ENCODE measurements at places on chromosomes 6 and 20. TPM values are rescaled to one million over a fixed set of nuclear protein-coding genes. Genes with fewer than 3 reads are reported as not detected.

GRCh38 chr6:34057191-34057590 is 88.7 kb downstream of the GRM4 start:
- H3K27me3 ChIP-seq, result no peaks in the 10 kb centered on the region
- no peaks in the 10 kb centered on the region for H3K36me3 ChIP-seq
- DNase-seq, result no peak
- no peak overlapping the region for H3K27ac ChIP-seq
- no peak overlapping the region for H3K4me3 ChIP-seq
- H3K4me1 ChIP-seq, result peaks cover 3% of the 10 kb centered on the region

DNA sequence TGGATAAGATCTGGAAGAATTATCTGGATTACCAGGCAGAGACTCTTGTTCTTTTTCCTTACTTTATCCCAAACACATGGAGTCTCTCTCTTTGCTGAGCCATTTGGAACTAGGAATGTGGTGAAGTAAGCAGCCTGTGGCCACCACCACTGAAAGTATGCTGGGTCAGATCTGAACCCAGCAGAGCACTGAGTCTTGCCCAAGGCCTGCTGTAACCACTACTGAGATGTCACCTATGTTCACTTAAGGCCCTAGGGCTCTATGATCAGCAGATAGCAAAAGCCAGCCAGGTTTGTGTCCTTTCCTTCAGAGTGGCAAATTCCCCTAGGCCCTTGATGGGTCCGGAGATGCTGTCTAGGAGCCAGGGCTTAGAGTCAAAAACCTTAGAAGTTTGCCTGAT is 103.3 kb upstream of the PLN start:
- no peaks in the 10 kb centered on the region for H3K4me1 ChIP-seq
- no peaks in the 10 kb centered on the region for H3K36me3 ChIP-seq
- no peak overlapping the region for H3K4me3 ChIP-seq

DNA sequence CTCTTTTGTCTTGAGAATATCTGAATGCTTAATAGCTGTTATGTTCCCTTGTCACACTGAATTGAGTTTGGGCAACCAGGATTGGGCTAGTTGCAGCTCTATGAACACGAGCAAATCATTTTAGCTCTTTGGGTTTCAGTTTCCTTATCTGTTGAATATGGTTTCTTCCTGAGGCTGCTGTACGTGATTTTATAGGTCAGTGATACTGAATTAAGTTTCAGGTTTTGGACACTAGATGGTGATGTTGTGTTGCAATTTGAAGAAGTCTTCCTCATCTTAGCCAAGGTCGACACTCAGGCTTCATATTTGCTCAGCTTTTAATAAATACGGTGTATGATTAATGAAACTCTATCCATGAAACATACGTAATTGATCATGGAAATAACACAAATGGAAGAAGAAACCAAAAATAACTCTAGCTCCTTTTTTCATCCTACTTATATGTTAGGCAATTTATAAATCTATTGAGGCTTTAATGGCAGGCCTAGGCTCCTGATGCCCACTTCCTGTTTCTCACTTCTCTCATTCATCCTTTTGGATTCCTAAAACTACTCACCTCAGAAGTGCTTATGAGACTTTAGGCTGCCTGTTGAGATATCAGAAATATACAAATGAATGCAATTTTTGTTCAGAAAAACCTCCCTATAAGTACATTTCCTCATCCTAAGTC is 354.1 kb upstream of the MAP3K7 start:
- no peak overlapping the region for H3K4me3 ChIP-seq
- no peak for DNase-seq
- H3K36me3 ChIP-seq, result no peaks in the 10 kb centered on the region
- no peak overlapping the region for H3K27ac ChIP-seq
- no peaks in the 10 kb centered on the region for H3K27me3 ChIP-seq

GRCh38 chr20:49054056-49054643 is 8.0 kb downstream of the CSE1L start:
- no peaks in the 10 kb centered on the region for H3K27me3 ChIP-seq
- H3K27ac ChIP-seq, result no peak overlapping the region
- H3K4me1 ChIP-seq, result peaks cover 5% of the 10 kb centered on the region
- no peak for DNase-seq

DNA sequence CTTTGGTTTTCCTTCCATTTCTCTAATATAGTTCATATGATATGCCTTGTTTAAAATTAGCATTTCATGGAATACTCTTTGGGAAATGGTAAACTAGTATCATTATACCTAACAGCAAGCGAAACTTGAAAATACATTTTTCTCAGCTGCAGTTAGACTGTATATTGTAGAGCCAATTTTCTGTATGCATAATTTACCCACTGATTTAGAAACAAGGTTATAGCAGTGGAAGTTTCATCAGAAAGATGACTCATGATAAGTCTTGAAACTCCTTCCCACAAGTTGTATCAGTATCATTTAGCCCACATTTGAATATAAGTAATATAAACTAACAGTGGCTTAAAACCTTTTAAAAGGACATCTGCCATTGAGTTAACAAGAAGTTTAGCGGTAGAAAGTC is 164.8 kb upstream of the BMP5 start:
- DNase-seq, result no peak
- H3K4me1 ChIP-seq, result no peaks in the 10 kb centered on the region
- no peaks in the 10 kb centered on the region for H3K36me3 ChIP-seq
- no peak overlapping the region for H3K27ac ChIP-seq
- H3K27me3 ChIP-seq, result no peaks in the 10 kb centered on the region
- no peak overlapping the region for H3K4me3 ChIP-seq

Gene NOL4L
- polyA plus RNA-seq, result 3.8 TPM

- peaks cover 3% of the 10 kb centered on the region for H3K4me1 ChIP-seq
- no peak for DNase-seq
- H3K4me3 ChIP-seq, result no peak overlapping the region
- no peak overlapping the region for H3K27ac ChIP-seq
- H3K27me3 ChIP-seq, result no peaks in the 10 kb centered on the region
Observed at GRCh38 chr6:33822575-33823395, 19.0 kb upstream of the MLN start.

Gene SMLR1
- 0.40 TPM for polyA plus RNA-seq

- no peak overlapping the region for H3K27ac ChIP-seq
- H3K36me3 ChIP-seq, result no peaks in the 10 kb centered on the region
- H3K4me3 ChIP-seq, result no peak overlapping the region
Observed at GRCh38 chr6:2502096-2502997, 248.4 kb downstream of the MYLK4 start.

GRCh38 chr20:34024723-34025351 is 31.1 kb downstream of the RALY start:
- H3K4me1 ChIP-seq, result peaks cover 25% of the 10 kb centered on the region
- H3K4me3 ChIP-seq, result no peak overlapping the region
- peak overlapping the region; percentile 8 for H3K27ac ChIP-seq
- no peaks in the 10 kb centered on the region for H3K27me3 ChIP-seq

DNA sequence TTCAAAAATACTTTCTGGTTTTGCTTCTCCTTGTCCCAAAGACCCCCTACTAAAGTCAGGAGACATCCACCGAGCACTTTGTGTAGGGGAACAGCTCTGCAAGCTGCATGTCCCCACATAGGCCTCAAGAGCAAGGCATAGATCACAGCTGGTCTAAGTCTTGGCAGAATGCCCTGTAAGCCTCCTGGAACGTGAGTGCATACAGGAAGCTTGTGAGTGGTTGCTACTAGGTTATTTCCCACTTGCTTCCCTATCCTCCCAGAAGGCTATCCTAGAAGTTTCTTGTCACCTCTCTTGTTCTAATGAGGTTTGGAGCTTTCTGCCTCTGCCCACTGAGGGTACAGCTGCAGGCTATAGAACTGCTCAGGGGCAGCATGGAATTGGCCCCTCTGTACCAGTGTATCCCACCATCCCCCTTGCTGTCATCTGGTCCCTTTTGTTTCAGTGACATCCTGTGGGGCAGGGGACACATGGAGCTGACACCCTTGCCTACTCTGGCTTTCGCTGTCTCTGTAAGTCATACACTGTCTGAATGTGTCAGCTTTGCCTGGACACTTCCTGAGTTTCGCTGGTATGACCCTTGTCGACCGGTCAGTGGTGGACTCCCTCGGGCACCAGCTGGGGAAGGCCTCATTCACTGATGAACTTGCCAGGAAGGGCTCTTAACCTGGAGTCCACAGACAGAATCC is 35.6 kb upstream of the KCNK16 start:
- no peaks in the 10 kb centered on the region for H3K4me1 ChIP-seq
- H3K27ac ChIP-seq, result no peak overlapping the region
- H3K27me3 ChIP-seq, result no peaks in the 10 kb centered on the region
- H3K4me3 ChIP-seq, result no peak overlapping the region
- no peaks in the 10 kb centered on the region for H3K36me3 ChIP-seq
- peak; percentile 55 for DNase-seq

GRCh38 chr6:121756666-121757065 is 321.2 kb downstream of the GJA1 start:
- H3K36me3 ChIP-seq, result no peaks in the 10 kb centered on the region
- H3K27ac ChIP-seq, result no peak overlapping the region
- H3K27me3 ChIP-seq, result no peaks in the 10 kb centered on the region
- no peak overlapping the region for H3K4me3 ChIP-seq
- DNase-seq, result no peak

DNA sequence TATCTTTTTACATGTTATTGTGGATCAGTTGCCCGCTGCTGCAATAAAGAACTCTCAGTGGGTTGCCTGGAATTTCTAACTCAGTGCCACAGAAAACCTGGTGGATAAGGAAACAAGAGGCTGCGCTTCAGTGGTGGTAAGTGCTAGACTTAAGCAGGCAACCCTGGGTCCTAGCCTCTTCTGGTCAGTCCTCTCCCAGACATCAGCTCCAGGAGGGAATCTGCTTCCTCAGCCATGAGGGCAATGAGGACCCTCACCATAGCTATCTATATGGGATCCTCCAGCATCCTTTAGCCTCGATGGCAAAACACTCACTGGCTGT is 490.7 kb upstream of the SULF2 start:
- H3K4me3 ChIP-seq, result no peak overlapping the region
- DNase-seq, result no peak
- no peaks in the 10 kb centered on the region for H3K27me3 ChIP-seq
- H3K27ac ChIP-seq, result no peak overlapping the region
- no peaks in the 10 kb centered on the region for H3K36me3 ChIP-seq

DNA sequence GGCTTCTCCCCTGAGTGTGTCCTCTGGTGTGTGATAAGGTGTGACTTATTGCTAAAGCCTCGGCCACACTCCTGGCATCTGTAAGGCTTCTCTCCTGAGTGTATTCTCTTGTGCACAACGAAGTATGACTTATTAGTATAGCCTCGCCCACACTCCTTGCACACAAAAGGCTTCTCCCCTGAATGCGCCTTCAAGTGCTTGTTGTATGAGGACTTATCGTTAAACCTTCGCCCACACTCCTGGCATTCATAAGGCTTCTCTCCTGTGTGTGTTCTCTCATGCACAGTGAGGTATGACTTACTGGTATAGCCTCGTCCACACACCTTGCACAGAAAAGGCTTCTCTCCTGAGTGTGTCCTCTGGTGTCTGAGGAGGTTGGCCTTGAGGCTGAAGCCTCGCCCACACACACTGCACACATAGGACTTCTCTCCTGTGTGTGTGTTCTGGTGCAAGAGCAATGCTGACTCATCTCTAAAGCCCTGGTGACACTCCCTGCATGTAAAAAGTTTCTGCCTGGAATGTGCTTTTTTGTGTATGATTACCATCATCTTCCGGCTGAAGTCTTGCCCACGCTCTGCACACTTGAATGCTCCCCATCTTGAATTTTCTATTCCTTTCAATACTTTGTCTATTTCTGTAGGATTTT is 20.4 kb downstream of the ZNF337 start:
- no peak overlapping the region for H3K4me3 ChIP-seq
- H3K27me3 ChIP-seq, result no peaks in the 10 kb centered on the region
- H3K4me1 ChIP-seq, result no peaks in the 10 kb centered on the region
- no peaks in the 10 kb centered on the region for H3K36me3 ChIP-seq

DNA sequence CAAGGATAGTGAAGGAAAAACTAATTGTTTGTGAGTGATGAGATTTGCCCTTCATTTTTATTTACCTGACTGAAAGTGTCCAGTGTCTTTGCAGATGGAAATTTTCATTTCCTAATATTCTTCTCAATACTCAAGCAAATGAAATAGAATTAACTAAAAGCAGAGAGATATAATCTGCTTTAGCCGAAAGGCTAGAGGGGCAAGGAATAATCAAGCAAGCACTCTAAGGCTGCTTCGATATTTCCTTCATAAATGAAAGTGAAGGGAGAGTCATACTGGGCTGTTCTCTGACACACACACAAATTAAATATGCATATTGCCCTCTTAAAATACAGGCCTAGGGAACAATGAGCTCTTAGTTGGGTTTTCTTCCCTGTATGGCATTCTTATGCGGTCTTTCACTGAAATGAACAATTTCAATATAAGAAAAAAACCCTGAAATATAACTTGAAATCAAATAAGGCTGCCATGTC is 47.5 kb upstream of the POPDC3 start:
- no peak for DNase-seq
- H3K4me3 ChIP-seq, result no peak overlapping the region
- H3K27me3 ChIP-seq, result no peaks in the 10 kb centered on the region
- H3K4me1 ChIP-seq, result no peaks in the 10 kb centered on the region
- H3K27ac ChIP-seq, result no peak overlapping the region

DNA sequence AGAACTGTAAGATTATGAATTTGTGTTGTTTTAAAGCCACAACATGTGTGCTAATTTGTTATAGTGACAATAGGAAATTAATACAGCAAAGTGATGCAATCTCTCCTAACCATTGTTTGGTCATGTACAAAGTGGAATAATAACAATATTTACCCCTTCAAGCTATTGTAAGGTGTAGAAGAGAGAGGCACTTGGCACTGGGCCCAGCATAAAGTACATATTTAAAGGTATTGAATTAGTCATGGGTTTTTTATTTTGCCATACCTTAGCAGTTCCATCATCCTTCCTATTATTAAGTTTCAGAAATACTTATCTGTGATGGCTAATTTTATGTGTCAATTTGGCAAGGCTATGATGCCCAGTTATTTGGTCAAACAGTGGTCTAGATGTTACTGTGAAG is 322.4 kb upstream of the TSHZ2 start:
- H3K27me3 ChIP-seq, result no peaks in the 10 kb centered on the region
- H3K4me3 ChIP-seq, result no peak overlapping the region
- no peak for DNase-seq
- no peak overlapping the region for H3K27ac ChIP-seq
- no peaks in the 10 kb centered on the region for H3K36me3 ChIP-seq

DNA sequence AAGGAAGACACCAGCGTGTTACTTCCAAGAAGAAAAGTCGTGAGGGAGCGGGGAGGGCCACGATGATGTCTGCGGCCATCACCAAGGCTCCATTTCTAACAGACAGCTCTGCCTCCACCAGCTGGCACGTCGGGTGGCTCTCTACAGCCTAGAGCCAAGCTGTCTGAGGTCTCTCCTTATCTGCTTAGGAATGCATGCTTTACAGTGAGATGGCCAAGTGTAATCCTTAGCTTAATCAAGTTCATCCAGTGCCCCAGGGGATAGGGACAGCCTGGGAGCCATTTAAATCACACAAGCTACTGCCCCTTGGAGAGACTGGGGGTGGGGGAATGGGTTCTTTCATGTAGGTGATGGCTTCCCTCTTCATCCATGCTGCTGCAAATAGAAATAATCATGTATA is 213.8 kb upstream of the CST7 start:
- no peaks in the 10 kb centered on the region for H3K36me3 ChIP-seq
- H3K27ac ChIP-seq, result no peak overlapping the region
- H3K4me3 ChIP-seq, result no peak overlapping the region
- DNase-seq, result no peak
- H3K4me1 ChIP-seq, result no peaks in the 10 kb centered on the region
- no peaks in the 10 kb centered on the region for H3K27me3 ChIP-seq
